ENCODE measurements at places on chromosomes 7 and 10.

GRCh38 chr10:27547047-27547446, 42.9 kb downstream of the RAB18 start:
- no peak for DNase-seq

DNA sequence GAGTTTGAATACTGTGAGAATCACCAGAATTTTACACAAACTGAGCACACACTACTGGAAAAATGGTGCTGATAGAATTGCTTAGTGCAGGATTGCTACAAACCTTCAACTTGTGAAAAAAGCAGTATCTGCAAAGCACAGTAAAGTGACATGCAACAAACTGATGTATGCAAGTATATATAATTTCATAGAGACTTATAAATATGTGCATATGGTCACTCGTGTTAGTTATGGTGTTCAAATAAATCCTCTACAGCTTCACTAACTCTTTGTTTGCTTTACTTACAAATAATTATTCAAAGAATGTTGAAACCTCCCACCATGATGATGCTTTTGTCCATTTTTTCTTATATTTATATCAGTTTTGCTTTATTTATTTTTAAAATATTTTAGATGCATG, 1130.9 kb upstream of the CELF2 start:
- DNase-seq: no peak

DNA sequence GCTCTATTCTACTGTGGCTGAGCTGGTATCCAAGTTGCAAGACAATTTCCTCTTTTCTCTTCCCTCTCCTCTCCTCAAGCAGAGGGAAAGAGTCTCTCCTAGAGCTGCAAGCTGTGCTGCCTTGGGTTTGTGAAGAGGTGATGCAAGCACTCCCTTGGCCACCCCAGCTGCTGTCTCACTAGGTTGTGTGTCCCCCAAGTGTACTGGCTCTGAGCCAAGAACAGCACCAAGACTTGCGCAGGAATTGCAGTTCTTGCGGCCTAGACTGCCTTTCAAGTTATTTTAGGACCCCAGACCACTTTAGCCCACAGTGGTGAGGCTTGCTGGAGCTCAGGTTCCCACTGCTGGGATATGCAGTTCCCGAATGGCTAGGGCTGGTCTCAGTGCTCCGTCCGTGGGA, 411.6 kb downstream of the DPP6 start:
- no peak for DNase-seq

- DNase-seq: no peak
These were observed 1071.1 kb downstream of the XPNPEP1 start for GRCh38 chr10:108852211-108852610.

DNA sequence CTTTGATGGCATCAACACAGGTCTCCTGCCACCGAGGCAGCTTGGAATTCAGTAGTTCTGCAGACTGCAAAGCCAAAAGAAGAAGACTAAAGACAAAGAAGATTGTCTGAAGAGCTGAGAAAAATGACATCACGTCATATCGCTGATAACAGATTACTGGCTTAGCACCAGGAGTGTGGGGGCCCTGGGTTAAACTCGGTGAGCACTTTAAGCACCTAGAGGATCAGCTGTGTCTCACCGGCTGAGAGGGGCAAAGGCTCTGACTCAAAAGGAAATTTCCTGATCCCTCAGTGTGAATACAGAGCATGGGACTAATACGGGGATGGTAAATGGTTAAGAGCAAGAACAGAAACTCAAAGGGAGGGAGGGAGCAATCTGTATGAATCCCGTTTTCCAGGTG, 30.7 kb downstream of the BRI3 start:
- no peak for DNase-seq

GRCh38 chr7:131327049-131327625, 539 bp upstream of the MKLN1 start:
- DNase-seq: no peak

All from stimulated activated CD4-positive, alpha-beta T cell treated with anti-CD3 and anti-CD28 coated beads, TNF-alpha, amount 100 ng/mL, for 24 hours (primary cell).